ENCODE measurements at places on chromosomes 12 and 14. TPM values are rescaled to one million over a fixed set of nuclear protein-coding genes. Genes with fewer than 3 reads are reported as not detected.
A peak's percentile ranks its signal among the peaks of the same experiment; 100 is the strongest.

DNA sequence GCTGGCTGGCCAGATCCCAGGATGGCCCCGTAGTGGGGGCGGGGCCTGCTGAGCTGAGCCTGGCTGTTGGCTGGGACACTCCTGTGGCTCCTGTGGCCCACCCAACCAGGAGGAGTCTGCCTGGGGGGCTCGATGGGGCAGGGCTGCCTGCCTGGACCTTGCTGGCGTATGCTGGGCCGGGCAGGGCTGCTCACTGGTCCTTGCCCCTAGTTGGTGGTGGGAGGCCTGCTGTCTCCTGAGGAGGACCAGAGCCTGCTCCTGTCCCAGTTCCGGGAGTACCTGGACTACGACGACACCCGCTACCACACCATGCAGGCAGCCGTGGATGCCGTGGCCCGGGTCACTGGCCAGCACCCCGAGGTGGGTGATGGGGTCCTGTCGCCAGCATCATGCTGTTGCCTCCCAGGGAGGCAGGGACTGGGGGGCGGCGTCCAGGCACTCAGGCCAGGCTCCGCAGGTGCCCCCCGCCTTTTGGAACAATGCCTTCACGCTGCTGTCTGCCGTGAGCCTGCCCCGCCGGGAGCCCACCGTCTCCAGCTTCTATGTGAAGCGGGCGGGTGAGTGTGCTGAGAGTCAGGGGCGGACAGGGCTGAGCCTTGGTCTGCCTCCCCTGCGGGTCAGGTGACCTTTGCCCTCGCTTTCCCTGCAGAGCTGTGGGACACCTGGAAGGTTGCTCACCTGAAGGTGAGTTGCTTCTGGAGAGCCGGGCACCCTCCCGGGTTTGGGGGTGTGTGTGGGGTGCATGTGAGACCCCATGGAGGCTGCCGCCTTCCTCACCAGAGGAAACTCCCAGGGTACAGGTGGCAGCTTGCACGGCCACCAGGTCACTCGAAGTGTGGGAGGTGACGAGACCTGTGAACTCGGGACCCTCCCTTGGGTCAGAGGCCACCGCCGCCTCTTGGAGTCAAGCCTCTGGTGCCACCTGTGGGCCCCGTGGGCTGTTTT lies 3.4 kb downstream of the NOC4L start:
- DNase-seq, result peak; percentile 9

TMEM229B gene
- 1.8 TPM for total RNA-seq

- DNase-seq, result no peak
These were observed 122.9 kb upstream of the RAP1B start for GRCh38 chr12:68487721-68488309.

GRCh38 chr14:52055167-52055566 lies 13.7 kb downstream of the NID2 start:
- no peak for DNase-seq

DNA sequence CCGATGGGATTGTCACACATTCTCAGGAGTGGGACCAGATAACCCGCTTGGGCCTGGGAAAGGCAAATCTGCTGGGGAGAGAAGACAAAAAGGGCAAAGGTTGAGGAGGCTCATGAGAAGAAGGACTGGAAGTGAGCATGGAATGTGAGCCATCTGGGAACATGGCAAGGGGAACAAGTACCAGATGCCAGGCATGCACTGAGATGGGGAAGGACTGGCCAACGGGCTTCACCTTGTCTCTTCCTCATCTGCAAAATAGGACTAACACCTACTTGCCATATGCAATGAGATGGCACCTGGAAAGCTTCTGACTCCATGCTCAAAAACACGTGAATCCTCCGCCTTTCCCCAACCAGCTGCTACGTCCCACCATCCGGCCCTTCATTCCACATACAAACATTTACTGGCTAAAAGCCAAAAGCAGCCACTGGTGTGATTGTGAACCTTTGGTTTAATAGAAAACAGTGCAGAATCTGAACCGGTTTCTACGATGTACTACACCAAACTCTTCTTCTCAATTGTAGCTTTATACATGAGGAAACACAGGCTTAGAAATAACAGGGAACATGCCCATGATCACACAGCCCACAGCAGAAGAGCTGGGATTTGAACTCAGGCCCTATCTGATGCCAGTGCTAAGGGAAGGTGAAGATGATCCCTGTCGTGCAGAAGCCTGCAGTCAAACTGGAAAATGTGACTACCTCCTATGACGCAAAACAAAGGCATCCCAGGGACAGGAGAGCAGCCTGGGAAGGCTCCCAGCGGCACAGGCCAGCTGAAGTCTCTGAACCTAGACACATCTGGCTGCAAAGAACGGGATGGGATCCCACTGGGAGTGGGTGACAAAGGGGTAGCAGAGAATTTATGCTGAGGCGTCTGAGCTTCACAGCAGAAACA lies 112.1 kb downstream of the TTC7B start:
- DNase-seq, result no peak

DNA sequence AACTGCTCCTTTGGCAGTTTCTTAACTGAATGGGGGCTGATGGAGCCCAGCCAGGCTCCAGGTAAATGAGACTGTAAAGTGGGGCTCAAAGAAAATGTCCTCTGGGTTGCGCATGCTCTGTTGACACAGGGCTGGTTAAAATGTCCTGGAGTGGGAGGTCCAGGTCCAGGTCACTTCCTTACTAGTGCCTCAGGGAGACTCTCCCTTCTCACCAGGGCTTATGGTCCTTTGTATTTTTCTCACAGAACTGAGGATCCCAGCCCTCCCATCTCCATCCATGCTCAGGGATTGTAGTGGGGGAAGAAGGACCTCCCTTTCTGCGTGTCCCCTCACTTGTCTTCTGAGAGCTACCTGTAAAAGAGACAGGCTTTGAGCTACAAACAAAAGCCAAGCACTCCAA lies 77.5 kb downstream of the SSPN start:
- no peak for DNase-seq

DNA sequence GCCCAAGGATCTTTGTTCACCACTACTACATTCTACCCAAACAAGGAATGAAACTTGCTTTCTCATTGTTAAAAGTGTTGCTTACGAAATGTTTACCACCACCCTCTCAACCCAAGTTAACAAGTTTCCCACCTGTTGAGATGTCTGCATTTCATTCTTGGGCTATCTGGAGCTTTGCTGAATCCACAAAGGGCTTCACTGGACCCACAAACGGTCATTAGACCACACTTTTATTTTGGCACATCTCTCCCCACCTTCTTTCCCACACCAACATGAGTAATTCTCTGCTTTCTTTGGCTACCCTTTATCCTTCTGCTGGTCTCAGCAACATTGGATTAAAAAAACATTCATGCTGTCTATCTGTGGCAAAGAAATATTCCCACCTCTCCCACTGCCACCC lies 78.0 kb downstream of the TMEM260 start:
- DNase-seq, result no peak

NGB gene
- total RNA-seq, result not detected

PLEKHG7 gene
- 0.65 TPM for total RNA-seq

- no peak for DNase-seq
These were observed 30.3 kb downstream of the PITPNM2 start for GRCh38 chr12:123120452-123121166.

DNA sequence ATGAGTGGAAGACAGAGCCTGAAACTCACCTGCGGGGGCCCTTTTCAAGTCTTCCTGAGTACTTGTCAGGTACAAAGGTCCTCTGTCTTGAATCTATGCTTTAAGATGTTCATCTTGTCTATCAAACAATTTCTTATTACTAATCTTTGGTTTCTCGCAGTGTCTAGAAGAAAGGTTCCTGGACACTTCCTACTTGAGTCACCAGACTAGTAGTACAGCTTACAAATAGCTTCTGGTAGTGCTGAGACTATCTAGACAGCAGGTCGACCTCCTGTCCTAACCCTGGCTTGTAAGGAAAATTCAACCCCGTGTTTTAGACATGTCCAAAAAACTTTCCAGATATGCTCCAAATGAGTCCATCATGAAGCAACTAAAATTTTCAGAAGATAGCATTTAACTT lies 11.2 kb upstream of the ARID2 start:
- DNase-seq, result no peak

GEMIN2 gene
- 24.3 TPM for total RNA-seq

DNA sequence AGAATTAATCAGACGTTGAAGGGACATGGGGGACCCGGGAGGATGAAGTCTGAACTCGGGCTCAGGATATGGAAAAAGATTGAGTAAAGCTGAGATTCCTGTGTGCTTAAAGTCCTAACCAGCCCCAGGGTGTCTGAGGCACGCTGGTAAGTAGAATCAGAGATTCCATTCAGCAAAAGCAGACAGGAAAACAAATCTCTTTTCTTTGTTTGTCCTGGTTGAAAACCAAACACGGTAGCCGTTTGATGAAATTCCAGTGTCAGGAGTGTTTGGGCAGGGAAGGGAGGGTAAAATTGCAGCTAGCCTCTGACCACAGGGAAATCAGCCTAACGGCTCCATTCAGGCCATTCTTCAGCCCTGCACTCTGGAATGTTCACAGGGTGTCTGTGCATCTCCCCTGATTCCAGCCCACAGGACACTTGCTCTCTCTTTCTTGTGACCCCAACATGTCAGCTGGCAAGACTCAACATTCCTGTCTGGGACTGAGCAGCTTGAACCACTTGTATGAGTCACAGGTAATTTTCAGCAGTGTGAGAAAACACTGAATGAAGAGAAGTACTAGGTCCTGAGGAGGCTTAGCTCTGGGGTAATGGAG lies 31.0 kb downstream of the NINJ2 start:
- DNase-seq, result peak; percentile 44

- peak; percentile 51 for DNase-seq
These were observed 1.4 kb upstream of the ARHGEF40 start for GRCh38 chr14:21068521-21069387.

GRCh38 chr14:98724734-98725133 lies 547.3 kb downstream of the BCL11B start:
- no peak for DNase-seq

GRCh38 chr14:68562911-68563250 lies 230.0 kb downstream of the ZFP36L1 start:
- DNase-seq, result no peak

DNA sequence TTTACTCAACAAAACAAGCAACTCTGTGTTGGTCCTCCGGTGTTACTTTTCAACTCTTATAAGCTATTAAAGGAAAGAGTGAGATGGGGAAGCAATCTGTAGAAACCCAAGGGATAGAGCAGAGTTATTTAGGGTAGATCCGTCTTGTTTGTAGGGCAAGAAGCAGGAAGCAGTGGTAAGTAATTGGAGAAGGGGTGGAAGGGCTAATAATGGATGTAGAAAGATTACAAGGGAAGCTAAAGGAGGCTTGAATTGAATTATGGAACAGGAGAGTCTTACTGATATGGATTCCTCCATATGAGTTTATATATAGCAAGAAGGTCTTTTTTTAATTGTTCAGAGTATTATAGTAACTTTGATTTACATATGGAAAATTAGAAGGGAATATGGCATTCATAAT lies 72.7 kb downstream of the MNAT1 start:
- no peak for DNase-seq

DNA sequence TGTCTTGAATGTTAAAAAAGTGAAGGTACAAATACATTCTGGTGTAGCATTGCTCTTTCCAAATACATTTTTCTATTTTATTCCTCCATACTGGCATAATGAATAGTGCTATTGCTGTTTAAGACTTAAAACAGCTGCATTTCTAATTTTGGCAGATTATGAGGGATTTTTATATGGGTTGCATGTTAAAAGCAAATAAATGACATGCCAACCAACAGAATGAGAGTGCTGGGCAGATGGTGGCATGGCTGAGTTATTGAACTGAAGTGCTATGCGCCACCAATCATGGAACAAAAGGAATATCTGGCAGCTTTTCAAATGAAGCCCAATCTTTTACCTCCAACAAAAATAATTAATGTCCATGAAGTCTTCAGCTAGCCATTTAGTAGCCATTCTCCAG lies 215.0 kb downstream of the PRKD1 start:
- DNase-seq, result no peak

SLC2A13 gene
- total RNA-seq, result 8.4 TPM

DPF3 gene
- 3.0 TPM for total RNA-seq

BEST3 gene
- not detected for total RNA-seq

GRCh38 chr12:114269153-114269552 lies 136.8 kb downstream of the TBX5 start:
- no peak for DNase-seq

- DNase-seq, result no peak
These were observed 20.8 kb downstream of the FAM222A start for GRCh38 chr12:109734219-109735000.

IRAK3 gene
- 0.02 TPM for total RNA-seq

DNA sequence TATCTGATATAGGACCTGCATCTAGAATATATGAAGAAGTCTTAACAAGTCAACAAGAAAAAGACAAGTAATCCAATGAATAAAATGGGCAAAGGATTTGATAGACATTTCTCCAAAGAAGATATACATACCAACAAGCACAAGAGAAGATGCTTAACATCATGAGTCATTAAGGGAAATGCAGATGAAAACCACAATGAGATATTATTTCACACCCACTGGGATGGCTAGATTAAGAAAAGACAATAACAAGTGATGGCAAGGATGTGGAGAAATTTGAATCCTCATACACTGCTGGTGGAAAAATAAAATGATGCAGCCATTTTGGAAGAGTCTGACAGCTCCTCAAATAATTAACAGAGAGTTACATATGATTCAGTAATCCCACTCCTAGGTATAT lies 502.6 kb downstream of the FUT8 start:
- DNase-seq, result no peak

DNA sequence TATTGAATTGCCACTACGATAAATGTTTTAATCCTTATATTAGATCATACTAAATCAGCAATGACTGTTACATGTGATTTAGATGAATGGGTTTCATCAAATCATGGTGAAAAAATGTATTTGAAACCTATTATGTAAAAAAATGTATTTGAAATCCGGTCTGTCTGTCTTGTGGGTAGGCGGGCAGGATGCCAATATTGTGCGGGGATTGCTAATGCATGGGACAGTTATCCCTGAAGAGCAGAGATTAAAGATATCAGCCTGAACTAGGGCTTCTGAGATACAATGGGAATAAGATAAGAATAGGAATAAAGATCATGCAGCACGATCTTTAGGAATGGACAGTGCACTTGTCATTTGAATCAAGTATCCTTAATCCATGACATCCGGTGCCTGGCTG lies 134.0 kb downstream of the PRKCH start:
- DNase-seq, result no peak

- no peak for DNase-seq
These were observed 297.7 kb downstream of the SYT1 start for GRCh38 chr12:79162147-79162772.

- no peak for DNase-seq
These were observed 251.3 kb downstream of the SLC16A7 start for GRCh38 chr12:59847127-59847526.

Data from progenitor cell of endocrine pancreas (in vitro differentiated cells).